ENCODE measurements at places on chromosomes 1 and 21.

DNA sequence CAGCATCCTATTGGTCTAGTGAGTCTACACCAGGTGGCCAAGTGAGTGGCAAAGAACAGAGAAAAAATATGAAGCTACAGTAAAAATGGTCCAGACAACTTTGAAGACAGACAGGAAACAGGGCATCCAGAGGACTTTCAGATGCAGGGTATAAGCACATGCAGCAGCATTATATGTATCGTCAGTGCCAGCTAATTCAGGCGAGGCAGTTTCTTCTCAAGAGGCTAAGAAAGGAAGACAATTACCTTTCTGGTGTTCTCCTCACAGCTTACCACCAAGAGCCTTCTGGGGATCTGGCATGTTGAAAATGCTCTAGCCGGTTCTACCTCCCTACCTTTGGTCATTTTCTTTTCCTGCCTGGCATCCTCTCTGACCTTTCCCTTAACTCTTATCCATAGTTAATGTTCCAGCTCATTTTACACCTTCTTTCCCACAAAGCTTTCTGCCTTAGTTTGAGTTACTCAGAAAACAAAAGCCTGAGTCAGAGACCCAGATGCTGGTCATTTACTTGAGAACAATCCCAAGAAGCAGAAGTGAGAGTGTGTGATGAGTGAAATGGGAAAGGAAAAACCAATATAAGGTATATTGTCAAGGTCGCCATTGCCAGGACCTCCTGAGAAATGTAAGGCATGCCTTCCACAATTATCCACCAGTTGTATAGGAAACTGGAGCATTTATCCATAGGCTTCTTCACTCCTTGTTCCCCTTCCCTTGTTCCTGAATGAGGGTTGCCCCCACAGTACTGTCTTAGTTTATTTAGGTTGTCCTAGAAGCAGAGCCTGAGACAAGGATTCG, 444.1 kb downstream of the PLPP3 start:
- no peak for DNase-seq

DNA sequence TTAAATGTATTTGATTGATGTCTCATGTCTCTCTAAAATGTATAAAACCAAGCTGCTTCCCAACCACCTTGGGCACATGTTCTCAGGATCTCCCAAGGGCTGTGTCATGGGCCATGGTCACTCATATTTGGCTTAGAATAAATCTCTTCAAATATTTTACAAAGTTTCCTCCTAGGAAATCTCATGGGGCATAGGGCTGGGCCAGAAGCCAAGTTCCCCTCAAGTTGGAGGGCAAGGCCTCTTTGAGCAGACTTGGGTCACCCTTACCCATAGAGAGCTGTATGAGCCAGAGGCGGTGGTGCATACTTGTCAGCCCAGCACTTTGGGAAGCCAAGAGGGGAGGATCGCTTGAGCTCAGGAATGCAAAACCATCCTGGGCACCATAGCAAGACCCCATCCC, 2.3 kb upstream of the FBXO42 start:
- no peak for DNase-seq

- DNase-seq: no peak
Observed at GRCh38 chr1:159339536-159339935, 37.4 kb downstream of the FCER1A start.

DNA sequence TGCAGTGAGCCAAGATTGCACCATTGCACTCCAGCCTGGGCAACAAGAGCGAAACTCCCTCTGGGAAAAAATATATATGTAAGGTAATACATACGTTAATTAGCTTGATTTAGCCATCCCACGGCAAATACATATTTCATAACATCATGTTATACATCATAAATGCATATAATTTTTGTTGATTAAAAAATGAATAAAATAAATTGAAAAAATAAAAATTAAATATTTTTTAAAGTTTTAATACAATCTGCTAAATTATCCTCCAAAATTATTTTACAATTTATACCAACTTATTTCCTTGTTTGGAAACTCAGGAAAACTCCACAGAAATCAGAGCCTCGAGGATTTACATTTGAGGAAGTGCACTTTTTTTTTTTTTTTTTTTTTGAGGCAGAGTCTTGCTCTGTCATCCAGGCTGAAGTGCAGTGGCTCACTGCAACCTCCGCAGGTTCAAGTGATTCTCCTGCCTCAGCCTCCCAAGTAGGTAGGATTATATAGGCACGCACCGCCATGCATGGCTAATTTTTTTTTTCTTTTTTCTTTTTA, 12.6 kb upstream of the IPO9 start:
- no peak for DNase-seq

- DNase-seq: peak; percentile 6
Observed at GRCh38 chr21:14773777-14774345, 227.7 kb upstream of the SAMSN1 start.

- DNase-seq: no peak
Observed at GRCh38 chr1:214440219-214440965, 111.0 kb downstream of the PTPN14 start.

DNA sequence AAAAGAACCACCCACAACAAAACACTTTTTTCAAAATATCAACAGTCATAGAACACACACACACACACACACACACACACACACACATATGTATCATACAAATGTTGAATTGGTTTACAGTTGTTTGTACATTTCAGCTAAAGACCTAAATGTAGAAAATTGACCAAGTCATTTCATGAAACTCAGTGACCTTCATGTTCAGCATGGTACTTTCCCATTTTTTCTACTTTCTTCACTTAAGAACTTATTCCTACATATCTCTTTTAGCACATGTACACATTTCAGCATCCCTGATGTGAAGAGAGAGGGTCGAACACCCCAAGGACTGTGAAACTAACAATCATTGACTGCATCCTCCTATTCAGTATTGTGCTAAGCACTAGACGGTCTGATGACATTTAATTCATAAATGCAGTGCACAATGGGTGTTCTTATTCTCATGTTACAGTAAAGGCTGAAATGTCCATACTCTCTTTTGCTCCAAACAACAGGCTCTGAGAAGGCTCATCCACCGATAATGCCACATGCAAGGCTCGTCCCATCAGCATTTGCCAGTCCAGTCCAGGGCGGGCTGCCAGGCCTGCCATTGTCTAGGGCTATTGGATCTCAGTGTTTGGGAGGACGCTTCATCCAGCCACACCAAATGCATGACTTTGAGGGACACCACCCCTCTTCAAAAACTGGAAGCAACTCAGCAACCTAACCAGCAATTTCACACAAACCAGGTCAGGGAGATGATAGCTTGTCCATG, 150.1 kb upstream of the RUNX1 start:
- peak; percentile 84 for DNase-seq

Data from foreskin melanocyte (primary cell).